ENCODE measurements at places on chromosomes 3 and 15.

GRCh38 chr3:136021803-136022202, 56.3 kb downstream of the PPP2R3A start:
- DNase-seq = no peak

DNA sequence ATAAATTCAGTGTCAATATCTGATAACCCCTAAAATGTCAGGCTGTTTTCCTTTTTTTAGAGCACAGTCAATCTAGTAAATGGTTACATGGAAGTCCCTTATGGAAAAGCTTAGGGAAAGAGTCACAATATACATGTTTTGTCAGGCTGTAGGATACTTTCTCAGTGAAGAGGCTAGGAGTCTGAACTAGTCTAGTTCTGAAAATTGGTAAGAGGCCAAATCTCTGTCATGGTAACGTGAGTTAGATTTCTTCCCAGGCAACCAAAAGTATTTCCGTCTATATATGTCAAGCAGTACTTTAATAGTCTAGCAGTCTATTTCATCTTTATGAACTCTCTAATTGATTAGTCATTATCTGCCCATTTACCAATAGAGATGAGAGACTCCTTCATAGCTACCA, 215.9 kb upstream of the LRRC3B start:
- no peak for DNase-seq

GRCh38 chr15:39202641-39203040, 378.2 kb upstream of the THBS1 start:
- no peak for DNase-seq

DNA sequence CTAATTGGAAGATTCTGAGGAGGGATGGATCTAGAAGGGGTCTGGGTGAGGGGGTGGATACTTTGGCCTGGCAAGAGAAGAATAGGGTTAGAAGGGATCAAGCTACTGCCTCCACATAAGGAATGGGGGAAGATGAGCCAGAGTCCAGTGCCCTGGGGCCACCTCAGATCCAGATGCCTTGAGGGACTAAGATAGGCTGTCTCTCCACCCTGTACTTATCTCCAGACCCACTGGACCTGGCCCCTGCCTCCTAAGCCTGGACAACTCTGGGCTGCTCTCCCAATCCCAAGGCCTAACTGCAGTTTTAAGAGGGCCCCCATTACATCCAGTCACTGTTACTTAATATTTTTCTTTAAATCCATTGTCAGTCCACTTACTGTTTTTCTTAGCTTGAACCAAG, 2.0 kb downstream of the DVL3 start:
- DNase-seq = peak; percentile 66

DNA sequence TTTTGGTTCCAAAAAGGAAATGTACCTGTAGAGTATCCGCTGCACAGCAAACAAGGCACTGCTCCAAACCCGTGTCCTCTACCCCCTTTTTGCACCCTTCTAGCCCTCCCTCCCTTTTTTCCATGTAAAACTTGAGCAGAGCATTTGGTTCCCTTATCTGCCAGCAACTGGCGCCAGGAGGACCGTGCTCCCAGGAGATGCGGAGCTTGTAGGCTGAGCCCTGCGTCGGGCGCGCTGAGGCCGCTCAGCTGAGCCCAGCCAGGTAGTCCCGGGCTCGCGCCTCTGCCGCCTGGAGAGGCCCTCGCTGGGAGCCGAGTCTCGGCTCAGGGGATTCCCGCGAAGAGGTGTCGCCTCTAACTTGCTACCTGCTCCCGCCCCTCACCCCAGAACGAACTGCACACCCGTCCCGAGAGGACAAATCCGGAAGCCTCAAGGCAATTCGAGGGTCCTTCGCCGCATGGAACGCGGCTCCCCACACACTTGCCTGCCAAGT, 575 bp downstream of the TRPM7 start:
- DNase-seq = peak; percentile 83

- no peak for DNase-seq
Measured at GRCh38 chr3:61650719-61651410, 89.5 kb downstream of the PTPRG start.

DNA sequence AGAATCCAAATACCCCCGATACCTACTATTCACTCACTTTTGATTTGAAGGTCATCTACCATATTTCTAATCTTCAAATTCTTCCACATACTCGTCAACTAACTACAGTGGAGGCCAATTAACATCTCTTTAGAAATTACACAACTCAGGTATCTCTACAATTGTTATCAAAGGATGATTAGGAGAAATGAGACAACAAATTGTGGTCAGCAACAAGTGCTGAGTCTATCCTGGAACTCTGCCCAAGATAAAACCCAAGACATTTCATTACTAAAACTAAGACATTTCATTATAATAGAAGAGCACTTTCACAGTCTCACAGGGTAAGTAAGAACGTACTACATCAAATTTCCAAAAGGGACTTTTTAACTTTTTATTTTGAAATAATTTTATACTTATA, 100.0 kb downstream of the TBC1D5 start:
- no peak for DNase-seq

DNA sequence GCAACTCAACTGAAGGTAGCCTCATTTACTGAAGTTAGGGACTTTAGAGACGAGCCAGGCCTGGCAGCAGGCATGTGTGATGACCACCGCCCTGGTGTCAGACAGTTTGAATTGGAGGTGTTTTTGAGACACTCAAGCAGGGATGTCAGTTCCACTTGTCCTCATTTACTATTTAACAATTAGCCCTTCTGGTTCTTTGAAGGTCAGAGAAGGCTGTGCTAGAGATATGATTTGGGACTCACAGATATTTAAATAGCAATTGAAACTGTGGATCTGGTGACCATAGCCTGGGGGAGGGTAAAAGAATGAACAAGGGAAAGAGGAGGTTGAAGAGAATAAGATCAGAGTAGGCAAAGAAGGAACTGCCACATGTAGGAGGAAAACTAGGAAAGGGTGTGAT, 74.6 kb downstream of the REC114 start:
- DNase-seq = no peak

DNA sequence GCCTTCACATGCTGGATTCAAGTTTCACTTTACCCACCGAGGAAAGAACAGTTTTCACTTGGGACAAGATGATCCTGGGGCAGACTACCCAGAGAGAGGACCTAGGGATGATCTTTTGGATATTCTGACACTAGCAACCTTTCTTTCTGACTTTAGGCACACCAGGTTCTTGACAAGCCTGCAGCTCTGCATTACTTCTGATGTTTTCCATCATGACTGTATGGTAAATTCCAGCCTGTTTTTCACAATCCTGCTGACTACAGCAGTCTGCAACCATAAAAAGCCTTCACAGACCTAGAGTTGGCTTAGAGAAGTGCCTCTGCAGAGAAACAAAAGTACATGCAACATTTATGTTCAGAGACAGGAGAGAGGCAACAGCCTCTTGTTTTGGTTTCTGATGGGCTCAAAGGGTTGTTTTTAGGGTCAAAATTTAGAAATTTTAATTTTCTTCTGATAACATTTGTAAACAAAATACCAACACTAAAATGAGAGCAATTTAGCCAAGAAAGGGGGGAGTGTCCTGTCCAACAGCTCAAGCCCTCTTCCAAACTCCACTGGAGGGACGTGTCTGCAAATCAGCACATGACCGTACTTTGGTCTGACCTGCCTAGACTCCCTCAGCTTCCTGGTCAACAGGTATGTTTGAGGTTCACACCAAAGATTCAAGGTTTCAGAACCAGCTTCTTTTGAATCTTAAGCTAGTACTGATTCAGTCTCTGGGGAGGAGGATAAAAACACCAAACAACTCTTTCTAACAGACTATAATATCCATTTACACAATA, 799 bp downstream of the ABI3BP start:
- no peak for DNase-seq

- DNase-seq = no peak
Measured at GRCh38 chr3:183278479-183279088, 25.5 kb downstream of the B3GNT5 start.

GRCh38 chr15:31320022-31320421, 6.6 kb upstream of the KLF13 start:
- no peak for DNase-seq

GRCh38 chr3:174541708-174542315, 317.3 kb upstream of the NAALADL2 start:
- DNase-seq = no peak

GRCh38 chr15:72092006-72092405, 25.9 kb downstream of the MYO9A start:
- peak; percentile 39 for DNase-seq

DNA sequence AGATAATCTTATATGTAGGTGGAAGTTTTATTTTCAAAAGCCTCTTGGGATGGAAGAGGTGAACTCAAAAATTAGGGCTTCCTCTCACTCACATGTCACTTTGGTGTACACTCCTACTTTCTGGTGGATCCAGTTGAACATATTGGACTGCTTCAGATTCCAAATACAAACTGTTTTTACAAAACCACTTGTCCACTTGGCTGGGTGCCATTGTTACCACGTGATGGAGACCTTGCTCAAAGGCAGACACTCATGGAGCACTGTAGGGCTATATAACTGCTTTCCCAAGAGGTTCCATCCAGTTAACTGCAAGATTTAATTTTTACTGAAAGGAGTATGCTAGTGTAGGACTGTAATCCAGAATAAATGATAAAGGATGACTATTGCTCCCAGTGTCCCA, 307.0 kb downstream of the EPHA6 start:
- no peak for DNase-seq

DNA sequence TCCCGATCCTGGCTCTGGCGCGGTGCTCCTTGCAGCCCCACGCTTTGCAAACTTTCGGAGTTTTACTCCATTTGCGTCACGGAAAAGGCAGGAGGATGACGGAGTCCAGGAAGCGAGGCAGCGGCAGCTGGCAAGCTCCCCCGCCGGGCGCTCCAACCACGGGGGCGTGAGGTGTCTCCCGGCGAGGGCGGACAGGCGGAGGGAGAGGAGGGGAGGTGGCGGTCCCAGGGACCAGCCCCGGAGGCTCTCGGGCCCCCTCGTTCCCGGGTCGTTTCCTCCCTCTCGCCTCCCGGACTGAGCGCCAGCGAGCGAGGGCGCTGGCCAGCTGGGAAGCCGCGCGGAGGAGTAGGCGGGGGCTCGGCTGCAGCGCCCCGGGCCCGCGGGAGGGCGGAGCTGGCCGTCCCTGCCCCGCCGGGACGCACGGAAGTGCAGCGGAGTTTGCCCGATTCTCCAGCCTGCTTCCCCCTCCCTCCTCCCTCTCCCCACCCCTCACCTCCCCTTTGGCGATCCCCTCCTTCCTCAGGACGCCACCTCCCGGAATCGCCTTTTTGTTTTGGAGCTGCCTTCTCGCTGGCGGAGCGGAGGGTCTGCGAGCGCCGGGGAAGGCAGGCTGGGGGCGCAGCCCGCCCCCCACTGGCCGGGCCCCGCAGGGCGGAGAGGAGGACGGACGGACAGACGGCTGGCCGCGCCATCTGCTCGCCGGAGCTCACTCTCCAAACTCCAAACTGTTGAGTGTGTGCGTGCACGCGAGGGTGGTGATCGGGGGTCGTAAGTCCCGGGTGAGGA, at the start of gene SNX33:
SNX33 (plus strand) TSS at position 543 of the 786 bp plus-strand sequence. CDS start 1,191 bp downstream, outside the sequence.
- DNase-seq = peak; percentile 41

GRCh38 chr3:1262246-1262645, 169.4 kb downstream of the CNTN6 start:
- no peak for DNase-seq

GRCh38 chr3:169091196-169091823, 572.2 kb downstream of the MECOM start:
- no peak for DNase-seq

DNA sequence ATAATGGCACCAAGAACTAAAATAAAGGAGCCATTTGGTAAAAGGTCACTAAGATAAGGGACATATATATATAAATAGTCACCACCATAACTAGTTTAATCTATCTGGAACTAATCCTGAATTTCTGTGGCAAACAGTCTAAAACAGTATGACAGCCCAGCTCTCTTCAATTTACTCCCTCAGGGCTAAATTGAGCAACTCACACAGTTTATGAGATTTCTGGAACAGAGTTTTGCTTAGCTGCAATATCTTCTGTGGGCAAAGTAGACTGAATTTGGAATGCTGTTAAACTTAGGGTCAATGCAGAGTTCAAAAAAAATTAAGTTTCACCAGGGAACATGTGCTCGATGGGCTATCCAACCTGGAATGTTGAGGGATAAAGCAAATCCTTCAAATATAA, 70.1 kb upstream of the VEPH1 start:
- DNase-seq = no peak

Data from erythroblast (primary cell).